ENCODE measurements at places on chromosomes 1 and 21.

- DNase-seq: no peak
These were observed 97.4 kb downstream of the GIPC2 start for GRCh38 chr1:78143152-78143551.

GRCh38 chr1:206723805-206724472 is 39.2 kb downstream of the MAPKAPK2 start:
- DNase-seq: no peak

- DNase-seq: no peak
These were observed 4.4 kb downstream of the ST7L start for GRCh38 chr1:112614460-112615065.

- no peak for DNase-seq
These were observed 52.9 kb upstream of the RGS1 start for GRCh38 chr1:192522673-192523072.

GRCh38 chr1:153470707-153471106 is 10.3 kb upstream of the S100A7 start:
- no peak for DNase-seq

DNA sequence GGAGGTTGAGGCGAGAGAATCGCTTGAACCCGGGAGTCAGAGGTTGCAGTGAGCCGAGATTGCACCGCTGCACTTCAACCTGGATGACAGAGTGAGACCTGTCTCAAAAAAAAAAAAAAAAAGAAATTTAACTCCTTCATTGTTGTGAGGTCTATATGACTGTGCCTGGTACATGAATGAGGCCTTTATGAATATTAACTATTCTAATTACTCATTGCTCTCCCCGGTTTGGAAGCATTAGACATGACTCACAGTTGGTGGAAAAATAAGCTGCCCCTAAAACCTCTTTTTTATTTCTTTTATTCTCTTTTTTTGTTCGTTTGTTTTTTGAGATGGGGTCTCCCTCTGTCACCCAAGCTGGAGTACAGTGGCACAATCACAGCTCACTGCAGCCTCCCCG is 3.3 kb downstream of the NPPB start:
- DNase-seq: no peak

- DNase-seq: no peak
These were observed 69.8 kb downstream of the STUM start for GRCh38 chr1:226618380-226618779.

DNA sequence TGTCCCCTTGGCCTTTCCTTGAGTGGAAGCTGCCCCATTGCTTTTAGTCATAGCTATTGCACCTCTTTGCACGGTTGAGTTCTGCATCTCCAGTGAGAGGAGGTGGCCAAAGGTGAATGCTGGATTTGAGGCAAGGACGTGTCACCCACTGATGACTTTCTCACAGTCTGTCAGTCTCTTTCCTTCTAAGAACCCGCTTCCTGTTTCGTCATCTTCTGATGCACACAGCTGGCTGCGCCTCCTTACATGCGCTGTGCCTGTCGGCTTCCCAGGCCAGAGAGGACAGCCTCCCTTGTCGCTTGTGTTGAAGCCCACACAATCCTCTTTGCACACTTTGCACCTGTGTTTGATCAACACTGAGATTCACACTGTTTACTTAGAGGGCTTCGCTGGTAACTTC is 41.8 kb upstream of the PWP2 start:
- DNase-seq: no peak

DNA sequence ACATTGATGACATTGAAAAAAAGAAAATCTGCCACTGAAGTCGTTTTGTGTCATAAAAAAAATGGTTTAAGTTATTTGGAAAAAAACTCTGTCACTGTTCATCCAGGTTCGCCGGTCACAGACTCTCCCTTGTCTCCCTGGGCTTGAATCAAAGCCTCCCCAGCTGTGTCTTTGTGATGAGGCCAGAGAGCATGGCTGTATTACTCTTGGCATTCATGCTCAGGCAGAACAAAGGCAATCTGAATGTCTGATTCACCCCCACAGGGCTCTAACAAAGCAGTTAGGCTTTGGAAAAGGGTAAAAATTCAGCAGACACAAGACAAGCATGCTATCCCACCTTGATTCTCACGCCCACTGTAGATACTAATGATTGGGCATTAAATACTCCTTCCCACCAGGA is 304.3 kb upstream of the PLD5 start:
- peak; percentile 9 for DNase-seq

GRCh38 chr1:155086856-155087535 is 8.4 kb downstream of the EFNA3 start:
- no peak for DNase-seq

DNA sequence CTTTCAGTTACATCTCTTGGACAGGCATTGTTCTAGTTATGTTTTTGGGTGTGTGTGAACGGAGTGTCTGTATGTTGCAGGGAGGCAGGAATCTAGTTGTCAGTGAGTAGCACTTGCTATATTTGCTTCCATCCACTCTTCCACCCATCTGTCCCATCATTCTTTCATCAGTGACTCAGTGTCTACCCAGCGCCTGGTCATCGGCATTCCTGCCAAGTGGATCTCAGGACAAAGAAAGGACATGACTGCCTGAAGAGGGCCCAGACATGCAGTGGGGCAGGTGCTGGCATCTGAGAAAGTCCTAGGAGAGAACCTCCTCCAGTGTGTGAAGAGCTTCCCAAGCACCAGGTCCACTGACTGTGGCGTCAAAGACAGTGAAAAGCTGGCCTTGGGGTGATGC is 27.3 kb upstream of the MAGOH start:
- no peak for DNase-seq

DNA sequence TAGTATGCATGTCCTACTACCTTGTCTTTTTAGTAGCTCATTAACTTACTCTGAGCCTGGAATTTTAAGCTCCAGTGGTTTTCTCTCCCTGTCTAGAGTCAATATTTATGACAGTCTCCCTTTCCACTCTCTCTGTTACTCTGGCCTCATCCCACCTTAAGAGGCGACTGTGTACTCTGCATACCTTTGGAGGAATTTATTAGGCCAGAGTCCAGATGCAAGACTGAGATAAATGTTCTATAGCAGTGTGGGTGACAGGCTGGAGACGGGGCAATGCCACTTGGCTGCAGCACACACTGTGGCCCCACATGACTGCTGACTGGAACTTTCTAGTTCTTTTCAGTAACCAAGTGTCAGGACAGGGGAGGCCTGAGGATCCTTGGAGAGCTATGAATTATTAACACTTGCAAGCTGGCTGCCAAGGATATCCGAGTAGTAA is 4.1 kb upstream of the PDZK1 start:
- no peak for DNase-seq

DNA sequence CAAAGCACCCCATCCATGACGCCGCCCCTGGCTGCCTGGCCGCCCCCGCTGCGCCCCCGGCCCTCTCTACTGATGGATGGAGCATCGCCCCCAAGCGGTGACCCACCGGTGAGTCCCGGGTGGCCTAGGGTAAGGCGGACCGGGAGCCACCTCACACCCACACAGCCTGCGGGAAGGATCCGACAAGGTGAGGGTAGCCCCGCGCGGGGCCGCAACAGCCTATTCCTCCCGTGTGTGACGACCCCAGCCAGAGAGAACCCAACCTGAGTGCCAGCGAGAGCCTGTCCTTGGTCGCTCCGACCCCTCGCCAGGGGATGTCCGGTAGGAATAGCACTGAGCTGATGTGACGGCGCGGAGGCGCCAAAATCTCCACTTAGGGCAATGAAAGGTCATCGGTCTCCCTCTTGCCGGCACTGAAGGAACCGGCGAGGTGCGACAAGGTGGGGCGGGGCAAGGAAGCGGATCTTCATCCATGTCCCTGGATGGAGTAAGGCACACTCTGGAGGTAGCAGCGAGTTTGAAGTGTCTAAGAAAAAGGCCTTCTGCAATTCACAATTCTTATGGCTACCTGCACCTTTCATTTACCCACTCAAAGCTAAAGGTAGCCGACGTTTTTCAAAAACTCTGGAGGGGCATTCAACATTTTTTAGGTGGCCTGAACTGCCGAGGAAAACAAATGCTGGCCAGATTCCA is 19.7 kb upstream of the CHIA start:
- no peak for DNase-seq

- DNase-seq: no peak
These were observed 165.3 kb upstream of the DPYD start for GRCh38 chr1:98086156-98086555.

All from COR-L47 (cell line).